Smooth muscle cell of the brain vasculature (primary cell): ENCODE measurements at places on chromosomes 3 and 15.

DNA sequence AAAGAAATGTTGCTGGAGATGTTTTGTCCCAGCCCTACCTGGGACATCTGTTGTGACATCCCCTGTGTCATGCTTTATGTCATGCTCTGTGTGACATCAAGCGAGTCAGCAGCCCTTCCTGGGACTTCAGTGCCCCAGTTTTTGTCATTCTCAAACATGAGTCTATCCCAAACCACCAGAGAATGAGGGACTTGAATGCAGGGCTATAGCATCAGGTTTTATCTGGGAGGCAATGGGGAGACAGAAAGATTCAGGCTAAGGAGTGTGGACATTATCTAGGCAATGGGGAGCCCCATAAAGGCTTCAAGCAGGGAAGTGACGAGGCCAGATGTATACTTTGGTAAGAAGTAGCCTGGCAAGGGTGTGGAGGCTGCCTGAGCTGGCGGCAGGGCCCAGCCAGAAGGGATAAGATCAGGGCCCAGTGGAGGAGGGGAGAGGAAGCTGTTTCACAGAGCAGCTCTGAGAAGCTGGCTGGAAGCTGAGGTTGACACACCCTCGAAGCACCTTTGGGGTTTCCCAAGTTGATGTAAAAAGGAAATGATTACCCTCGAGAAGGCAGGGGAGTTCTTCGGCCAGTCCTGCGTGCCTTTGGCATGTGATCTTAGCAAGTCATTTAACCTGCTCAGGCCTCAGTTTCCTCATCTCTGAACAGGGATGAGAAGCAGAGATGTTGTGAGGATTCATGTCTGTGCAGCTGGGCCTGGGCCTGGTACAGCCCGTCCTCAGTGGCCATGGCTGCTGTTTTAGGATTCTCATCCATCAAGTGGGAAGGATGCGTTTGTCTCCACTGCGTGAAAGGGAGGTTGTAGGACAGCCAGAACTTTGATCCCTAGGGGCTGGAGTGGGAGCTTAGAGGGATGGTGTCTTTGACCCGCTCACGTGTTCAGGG is 34.3 kb downstream of the IRAK2 start:
- no peak for DNase-seq

DNA sequence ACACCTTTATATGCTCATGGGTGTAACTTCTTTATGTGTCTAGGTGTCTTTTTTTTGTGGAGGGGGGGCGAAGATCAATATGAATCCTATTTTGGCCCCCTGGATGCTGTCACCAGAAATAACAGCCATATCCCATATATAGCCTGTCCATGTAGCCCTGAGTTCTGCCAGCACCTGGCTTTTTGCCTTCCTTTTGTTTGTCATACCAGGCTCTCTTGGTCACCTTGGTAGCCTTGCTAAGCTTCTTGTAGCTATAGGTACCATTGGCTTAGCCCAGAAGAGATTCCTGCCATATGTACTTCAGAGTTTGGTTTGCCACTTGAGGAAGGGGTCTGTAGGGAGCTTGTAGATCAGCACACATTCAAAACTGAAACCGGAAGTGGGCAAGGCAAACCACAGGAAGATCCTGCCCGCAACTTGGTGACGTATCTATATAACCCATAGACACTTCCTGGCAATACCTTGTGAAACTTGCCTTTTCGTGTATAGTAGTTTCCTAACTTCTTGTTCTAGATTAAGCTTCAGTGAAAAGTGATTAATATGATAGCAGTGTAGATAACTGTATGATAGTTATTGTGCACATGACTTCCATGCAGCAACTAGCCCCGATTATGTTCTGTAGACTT is 11.9 kb downstream of the RASA2 start:
- DNase-seq, result no peak

GRCh38 chr15:91140601-91141000 is 40.5 kb downstream of the SV2B start:
- DNase-seq, result no peak

GRCh38 chr15:77415450-77416147 is 4.3 kb downstream of the PEAK1 start:
- no peak for DNase-seq

DNA sequence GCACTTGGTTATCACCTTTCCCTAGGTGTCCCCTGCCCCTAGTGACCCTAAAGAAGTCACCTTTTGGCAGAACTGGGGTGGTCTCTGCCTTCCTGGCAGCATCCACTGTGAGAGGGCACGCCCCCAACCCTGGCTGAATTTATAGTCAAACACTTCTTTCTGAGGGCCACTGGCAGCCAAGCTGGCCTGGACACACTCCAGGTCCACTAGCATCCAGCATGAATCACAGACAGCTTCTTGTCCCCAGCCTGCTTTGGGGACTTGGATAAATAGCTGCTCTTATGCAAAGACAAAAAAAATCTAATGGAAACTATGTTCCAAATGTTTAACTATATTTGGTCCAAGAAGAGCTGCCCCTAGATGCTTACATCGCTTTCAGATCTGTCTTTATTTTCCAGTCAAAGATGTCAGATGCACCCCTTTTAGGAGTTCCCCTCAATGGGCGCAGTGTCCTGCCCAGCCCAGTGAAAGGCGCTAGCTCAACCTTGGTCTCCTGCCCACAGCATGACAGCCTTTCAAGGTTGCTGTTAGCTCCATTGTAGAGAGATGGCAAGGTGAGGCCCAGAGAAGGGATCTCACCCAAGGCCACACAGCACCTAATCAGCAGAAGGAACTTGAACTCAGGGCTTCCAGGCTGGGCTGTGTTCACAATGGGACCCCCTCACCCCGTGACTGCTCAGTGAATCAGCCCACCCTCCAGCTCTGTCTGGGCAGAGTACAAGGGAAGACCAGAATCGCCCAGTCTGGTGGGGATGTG is 7.0 kb downstream of the RASL12 start:
- no peak for DNase-seq

DNA sequence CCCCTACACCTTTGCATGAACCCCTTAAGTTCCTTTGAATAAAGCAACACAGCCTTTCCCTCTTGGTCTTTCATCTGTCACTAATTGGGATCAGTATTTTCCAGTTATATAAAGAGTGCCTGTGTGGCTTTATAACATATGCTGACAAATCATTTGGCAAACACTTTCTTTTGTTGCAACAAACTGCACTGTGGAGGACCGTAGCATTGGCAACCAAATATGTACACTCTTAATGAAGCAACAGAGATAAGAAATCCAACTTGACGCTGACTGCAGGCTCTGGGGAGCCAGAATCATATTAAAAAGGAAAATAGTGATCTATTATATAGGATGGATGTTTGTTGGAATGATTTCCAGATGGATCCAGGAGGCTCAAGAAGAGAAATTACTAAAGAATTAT is 120.1 kb upstream of the PRICKLE2 start:
- DNase-seq, result no peak

DNA sequence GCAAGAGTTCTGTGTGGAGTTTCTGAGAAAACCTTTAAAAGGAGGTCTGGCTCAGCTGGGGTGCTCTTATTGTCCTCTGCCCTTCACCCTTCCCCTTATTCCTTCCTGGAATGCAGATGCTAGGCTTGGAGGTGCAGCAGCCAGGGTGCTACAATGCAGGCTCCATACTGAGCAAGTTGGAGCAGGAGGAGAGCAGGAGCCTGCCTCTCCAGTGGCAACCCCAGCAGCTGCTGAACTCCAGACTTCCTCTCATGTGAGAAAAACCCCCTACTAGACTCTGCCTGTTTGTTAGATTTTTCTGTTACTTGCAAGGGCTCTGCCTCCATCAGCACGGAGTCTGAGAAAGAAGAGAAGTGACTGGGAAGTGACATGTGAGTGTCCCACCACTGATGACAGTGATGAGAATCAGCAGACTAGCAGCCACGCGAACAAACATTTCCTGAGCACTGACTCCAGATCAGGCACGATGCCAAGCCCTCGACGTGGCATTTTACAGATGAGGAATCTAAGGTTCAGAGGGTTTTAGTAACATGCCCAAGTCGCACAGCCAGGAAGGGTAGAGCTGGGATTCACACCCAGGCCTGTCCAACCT is 16.1 kb upstream of the RARRES1 start:
- DNase-seq, result no peak

GRCh38 chr15:71215126-71215894 is 100.0 kb downstream of the THSD4 start:
- no peak for DNase-seq
